ENCODE measurements at places on chromosomes 5 and 9.

DNA sequence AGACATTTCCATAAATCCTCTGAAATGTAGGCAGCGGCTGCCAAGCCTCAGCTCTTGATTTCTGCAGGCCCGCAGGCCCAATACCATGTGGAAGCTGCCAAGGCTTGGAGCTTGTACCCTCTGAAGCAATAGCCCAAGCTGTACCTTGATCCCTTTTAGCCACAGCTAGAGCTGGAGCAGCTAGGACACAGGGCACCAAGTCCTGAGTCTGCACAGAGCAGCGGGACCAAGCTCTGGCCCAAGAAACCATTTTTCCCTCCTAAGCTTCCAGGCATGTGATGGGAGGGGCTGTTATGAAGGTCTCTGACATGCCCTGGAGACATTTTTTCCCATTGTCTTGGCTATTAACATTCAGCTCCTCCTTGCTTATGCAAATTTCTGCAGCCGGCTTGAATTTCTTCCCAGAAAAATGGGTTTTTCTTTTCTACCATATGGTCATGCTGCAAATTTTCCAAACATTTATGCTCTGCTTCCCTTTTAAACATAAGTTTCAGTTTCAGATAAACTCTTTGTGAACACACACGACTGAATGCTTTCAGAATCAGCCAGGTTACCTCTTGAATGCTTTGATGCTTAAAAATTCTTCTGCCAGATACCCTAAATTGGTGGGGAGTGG is 14.4 kb upstream of the ZFR start:
- no peak for DNase-seq

DNA sequence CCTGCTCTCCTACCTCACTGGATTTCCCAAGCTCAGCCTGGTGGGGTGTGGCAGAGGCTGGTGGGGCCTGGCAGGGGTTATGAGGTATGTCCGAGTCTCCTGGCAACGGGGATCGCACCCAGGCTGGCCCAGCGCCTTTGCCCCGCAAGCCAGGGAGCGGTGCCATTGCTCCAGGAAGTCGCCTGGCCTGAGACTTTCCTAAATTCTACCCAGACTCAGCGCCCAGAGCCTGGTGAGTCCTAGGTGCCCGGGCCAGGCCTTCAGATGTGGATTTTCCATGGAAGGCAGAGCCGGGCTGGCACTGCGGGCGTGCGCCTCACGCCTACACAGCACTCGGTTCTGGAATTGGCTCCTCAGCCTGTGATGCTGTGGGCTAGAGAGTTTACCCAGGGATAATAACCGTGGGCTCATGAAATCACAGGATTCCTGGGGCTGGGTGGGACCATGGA is 155.4 kb upstream of the COL5A1 start:
- DNase-seq: no peak

GRCh38 chr9:4042991-4043390 is 256.9 kb downstream of the GLIS3 start:
- no peak for DNase-seq

DNA sequence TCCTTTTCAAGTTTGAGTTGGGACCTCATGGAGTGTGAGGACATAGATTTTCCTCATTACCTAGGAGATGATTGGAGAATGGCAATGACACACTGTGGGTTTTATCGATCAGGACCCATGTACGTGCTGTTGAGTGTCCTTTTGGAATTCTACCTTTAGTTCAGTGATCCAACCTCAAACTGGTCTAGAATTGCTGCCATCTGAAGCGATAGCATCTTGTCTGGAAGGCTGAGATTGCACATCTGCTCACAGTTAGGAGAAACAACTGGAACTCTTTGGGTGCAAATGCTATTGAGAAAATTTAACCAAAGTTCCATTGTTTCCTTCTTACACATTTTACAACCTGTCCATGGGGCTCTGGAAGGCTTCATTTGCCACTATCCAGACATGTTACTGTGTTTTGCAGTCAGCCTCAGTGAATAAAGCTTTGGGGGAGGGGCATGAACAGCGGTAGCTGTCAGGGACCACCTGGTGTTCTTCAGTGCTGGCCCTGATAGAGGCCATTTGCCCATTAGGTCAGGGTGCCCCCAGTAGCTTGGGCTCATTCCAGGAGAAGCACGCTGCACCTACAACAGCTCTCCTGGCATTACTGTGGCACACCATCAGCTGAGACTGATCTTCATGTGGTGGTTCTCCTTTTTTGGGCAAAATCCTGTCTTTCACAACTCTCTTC is 123.1 kb downstream of the PDE8B start:
- no peak for DNase-seq

- DNase-seq: no peak
Measured at GRCh38 chr9:134318941-134319305, 7.3 kb upstream of the RXRA start.

DNA sequence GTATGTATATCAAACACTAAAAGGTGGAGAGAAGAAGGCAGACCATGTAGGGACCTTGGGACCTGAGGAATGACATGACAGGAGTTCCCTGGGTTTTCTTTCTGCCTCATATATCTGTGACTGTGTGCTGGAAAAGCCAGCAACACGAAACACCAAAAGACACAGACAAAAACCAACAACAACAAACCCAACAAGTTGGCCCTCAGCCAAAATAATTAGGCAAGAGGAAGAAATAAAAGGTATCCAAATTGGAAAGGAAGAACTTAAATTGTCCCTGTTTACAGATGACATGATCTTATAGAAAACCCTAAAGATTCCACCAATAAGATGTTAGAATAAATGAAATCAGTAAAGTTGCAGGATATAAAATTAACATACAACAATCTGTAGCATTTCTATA is 21.7 kb downstream of the ABO start:
- no peak for DNase-seq

DNA sequence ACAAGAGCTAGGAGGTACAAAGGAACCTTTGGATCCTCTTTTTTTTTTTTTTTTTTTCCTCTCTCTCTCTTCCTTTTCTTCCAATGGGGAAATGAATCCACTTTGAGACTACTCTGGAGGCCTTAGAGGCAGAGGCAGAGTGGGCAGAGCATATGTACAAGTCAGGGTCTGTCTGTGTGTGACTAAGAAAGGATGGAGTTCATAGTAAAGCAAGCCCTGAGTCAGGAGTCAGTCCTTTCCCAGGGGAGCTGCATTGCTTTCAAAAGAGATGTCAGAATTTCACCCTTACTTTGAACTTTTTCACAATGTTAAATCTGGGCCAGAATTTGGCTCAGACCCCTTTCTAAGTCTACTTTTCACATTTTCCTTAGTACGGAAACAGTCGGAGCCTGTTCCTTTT is 792.4 kb upstream of the C9orf72 start:
- DNase-seq: no peak

DNA sequence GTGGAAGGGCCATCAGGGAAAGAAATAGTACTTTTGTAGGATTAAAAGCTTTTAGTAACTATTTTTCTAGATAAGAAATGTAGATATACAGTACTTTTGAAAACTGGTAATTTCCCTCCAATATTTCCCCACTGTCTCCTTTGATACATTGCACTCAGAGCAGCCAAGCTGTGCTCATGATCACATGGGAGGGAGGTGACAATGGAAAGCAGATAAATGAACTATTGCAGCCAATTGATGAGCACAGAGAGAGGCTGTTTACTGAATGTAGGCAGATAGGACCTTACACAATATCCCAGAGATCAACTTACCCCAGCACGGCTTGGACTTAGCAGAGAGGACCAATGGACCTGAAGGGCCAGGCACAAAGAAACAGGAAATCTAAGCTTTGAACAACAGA is 178.0 kb upstream of the NREP start:
- DNase-seq: no peak

- no peak for DNase-seq
Measured at GRCh38 chr5:129717751-129718310, 30.1 kb upstream of the MINAR2 start.

DNA sequence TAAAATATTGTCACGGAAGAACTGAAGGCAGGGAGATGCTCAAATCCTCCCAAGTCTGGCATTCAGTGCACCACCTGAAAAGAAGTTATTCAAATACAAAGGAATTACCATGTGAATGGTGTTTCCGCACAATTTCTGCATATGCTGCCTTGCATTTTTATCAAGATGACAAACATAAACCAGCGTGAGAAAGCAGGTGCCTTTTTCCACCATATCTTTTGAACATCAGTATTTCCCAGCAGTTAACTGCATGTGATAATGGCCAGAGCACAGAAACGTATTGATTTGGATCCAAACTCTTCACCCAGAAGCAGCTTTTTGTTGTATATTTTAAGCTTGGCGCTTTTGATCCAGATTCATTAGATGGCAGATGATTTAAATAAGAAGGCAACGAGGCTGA is 808.0 kb downstream of the TLE1 start:
- DNase-seq: no peak

- DNase-seq: no peak
Measured at GRCh38 chr5:1867114-1867814, 15.5 kb downstream of the IRX4 start.

DNA sequence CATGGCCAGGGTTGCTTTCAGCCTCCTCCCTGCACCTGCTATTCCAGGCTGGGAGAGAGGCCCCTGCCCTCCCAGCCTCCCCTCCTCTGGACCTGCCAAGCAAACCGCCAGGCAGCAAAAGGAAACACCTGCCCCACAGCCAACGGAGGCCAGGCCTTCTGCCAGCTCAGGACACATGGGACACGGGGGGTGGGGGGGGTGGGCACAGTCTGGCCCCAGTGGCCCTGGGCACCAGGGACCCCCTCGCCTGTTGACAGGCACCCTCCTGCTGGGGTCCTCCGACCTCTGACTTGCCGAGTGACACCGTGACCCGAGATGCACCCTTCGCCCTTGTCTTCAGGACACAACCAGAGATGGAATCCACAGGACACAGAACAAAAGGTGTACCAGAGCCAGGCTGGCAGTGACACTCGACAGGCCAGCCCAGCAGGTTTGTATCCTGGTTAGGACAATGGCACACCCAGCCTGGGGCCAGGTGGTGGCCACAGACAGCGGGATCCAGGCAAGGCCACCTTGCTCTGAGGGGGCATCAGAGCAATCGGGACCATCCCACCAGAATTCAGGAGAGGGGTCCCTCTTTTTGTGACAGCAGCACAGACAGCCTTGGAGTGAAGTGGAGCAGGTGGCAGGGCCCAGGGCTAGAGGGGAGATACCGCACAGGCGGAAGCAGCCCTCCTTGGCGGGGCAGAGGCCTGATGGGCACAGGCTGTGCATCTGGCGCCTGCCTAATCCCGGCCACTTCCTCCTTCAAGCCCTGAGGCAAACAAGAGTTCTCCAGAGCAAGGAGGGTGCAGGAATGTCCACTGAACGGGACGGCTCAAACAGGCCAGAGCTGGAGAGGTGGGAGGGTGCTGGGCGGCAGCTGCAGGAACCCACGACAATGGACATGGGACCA is 1.3 kb upstream of the TMEM210 start:
- DNase-seq: no peak

DNA sequence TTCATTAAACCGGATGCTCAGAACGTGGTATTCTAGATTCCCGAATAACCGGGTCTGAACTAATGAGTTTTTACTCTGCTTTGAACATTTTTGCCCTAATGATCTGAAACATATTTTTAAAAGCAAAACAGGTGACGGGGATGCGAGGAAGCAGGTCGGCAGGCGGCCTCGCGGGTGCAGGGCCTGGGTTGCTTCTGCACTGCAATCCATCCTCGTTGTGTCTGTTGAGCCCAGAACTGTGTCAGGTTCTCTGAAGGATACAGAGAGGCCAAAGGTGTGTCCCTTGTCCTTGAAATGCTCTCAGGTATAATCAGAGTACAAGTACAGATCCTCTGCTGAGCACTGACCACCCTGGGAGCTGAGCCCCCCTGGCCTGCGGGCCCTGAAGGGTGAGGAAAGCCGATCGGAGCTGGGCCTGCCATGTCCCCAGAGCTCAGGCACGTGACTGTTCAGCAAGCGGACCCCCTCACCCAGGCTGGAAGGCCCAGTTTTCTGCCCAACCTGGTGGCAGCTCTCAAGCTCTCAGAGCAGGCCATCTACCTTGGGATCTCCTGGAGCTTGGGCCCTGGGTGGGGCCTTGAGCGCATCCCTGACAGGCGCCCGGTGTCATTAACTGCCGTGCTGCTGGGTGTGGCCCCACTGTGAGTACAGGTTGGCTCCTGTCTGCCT is 151.8 kb downstream of the OLFM1 start:
- no peak for DNase-seq

- DNase-seq: no peak
Measured at GRCh38 chr5:56176155-56176798, 56.9 kb downstream of the ANKRD55 start.

DNA sequence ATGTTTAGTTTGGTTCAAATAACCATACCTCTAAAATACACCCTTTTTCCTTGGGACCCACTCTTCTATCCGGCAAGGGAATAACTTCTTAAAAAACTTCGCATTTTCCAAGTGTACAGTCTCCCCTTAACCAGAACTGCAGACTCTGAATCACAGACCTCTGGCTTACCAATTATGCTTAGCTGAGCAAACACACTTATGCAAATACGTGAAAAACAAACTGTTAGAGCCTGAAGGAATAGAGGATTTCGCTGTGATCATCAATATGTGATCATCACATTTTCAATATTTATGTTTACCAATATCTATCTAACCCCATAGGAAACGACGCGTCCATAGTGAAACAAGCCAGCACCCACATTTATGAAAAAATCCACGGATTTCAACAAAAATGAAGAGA is 1.3 kb downstream of the LPAR1 start:
- no peak for DNase-seq

DNA sequence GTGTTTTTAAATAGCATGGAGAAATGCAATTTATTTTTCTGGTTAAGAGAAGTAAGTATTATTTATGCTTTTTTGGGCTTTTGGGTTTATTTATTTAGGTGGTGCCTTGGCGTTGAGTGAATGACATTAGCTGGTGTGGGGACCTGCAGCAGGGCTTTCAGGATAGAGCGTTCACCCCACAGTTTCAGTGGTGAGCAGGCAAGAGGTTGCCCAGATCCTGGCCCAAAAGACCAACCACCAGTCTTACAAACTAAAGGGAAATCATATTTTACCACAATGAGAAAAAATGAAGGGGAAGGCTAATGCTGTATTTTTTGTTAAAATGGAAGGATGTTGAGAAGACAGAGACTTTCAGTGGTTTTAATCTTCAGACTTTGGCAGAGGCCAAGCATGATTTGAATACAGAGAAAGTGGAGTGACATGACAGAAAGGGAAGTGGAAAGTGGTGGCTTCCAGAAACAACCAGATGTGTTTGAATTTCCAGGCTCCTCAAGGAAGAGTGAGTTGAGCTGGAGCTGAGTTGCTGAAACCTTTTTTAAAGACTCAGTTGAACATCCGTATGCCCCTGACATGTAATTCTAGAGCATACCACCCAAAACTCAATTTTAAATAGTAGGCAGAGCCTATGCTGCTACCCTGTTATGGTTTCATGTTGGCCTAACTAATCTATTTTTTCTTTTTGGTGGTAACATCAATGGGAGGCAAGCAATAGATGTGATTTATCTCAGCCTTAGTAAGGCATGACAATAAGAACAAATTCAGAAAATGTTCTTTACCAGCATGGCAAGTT is 94.8 kb downstream of the AOPEP start:
- DNase-seq: no peak

- no peak for DNase-seq
Measured at GRCh38 chr5:116135344-116135743, 50.5 kb downstream of the COMMD10 start.

Measured in hypothalamus (tissue), 51 donors.